ACHN (cell line): ENCODE measurements at places on chromosomes 2 and 18.

- DNase-seq = no peak
Measured at GRCh38 chr2:222504719-222505118, 80.4 kb downstream of the SGPP2 start.

GRCh38 chr2:165193178-165193777 lies 10.6 kb downstream of the SCN3A start:
- DNase-seq = no peak

DNA sequence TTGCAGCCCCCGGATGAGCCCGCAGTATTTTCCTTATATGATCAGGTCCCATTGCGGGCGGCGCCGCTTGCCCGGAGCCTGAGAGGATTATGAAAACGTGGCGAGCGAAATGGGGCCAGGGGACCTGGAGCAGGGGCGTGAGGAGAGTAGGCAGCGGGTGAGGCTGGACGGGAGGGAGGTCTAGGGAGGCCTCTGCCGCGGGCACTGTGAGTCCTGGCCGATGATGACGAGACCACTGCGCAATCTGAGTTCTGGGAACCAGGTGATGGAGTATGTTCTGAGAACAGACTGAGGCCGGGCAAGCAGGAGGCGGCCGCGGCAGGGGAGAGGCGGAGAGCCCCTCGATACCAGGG lies 790 bp upstream of the ACAA2 start:
- peak; percentile 37 for DNase-seq

- DNase-seq = peak; percentile 50
Measured at GRCh38 chr2:86764661-86765309, 25.9 kb downstream of the CD8A start.

GRCh38 chr2:217146956-217147355 lies 287.1 kb upstream of the TNP1 start:
- DNase-seq = no peak

- no peak for DNase-seq
Measured at GRCh38 chr2:28322981-28323396, 69.7 kb upstream of the FOSL2 start.

DNA sequence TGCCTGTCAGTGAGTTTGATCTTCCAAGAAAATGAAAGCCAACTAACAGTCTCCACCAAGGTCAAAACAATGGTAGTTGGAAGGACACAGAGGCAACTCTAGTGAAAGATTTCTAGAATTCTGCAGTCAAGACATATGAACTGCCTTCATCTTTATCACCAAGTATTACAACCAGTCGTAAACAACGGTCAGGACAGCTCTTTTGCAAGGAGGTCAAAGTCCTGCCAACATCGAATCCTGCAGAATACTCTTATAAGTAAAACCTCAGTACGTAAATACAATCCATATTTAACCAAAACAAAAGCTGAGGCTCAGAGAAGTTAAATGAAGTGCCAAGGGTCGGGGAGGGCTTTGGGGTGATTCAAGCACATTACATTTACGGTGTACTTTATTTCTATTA lies 3.1 kb downstream of the FEZ2 start:
- no peak for DNase-seq

DNA sequence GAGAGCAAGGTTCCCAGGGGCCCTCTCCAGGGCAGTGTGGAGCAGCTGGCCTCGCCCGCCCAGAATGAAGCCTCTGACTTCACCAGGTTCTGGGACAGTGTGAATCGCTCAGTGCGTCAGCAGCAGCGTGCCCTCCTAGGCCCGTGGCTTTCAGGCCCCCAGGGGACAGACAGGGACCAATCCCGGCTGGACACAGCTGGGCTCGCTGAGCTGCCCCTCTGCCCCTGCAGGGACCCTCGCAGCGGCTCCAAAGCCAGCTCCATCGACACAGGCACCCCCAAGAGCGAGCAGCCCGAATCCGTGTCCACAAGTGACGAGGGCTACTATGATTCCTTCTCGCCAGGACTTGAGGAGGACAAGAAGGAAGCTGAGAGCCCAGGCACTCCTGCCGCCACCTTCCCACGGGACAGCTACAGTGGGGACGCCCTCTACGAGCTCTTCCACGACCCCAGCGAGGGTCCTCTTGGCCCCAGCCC lies 7.6 kb downstream of the AMER3 start:
- no peak for DNase-seq

- DNase-seq = no peak
Measured at GRCh38 chr18:12092398-12093229, 1.0 kb upstream of the ANKRD62 start.

- DNase-seq = peak; percentile 42
Measured at GRCh38 chr2:25251422-25252273, 83.3 kb upstream of the POMC start.

DNA sequence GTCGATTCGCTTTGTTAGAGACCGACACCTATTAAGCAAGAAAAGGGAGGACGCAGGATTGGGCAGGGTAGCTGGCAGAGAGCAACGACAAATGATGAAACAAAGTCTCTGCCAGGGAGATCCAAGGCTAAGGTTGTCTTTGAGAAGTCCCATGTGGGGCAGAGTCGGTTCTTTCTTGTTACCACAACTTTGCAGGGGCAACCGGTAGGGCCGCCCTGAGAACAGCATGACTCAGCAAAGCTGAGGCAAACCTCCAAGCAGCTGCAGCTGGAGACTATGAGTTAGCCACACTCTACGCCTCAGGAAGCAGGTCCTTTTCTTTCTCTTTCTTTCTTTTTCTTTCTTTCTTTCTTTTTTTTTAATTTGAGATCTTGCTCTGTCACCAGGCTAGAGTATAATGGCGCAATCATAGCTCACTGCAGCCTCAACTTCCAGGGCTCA lies 452.3 kb upstream of the ID2 start:
- peak; percentile 62 for DNase-seq

GRCh38 chr2:8395718-8396117 lies 286.1 kb upstream of the ID2 start:
- DNase-seq = no peak
